ENCODE measurements at places on chromosomes 6 and 20. TPM values are rescaled to one million over a fixed set of nuclear protein-coding genes. Genes with fewer than 3 reads are reported as not detected.

- DNase-seq, result peak; percentile 9
Measured at GRCh38 chr6:44025226-44025625, 102.0 kb downstream of the MRPL14 start.

The DOP1A gene
- polyA plus RNA-seq, result 5.1 TPM

DNA sequence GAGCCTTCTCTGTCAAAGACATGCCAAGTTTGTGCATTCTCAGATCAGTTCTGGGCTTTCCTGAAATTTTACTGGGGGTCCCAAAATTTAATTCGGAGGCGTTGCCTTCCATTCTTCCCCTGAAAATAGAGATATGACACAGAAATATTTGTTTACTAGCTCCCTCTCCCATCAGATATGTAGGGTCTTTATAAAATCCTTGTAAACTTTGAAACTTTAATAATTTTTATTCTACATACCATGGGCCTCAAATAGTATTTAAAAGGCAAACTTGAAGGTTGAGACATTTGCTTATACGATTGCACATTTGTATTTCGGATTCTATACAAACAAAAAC is 54.6 kb downstream of the IL20RA start:
- DNase-seq, result no peak

- no peak for DNase-seq
Measured at GRCh38 chr6:148831064-148831463, 84.2 kb downstream of the UST start.

GRCh38 chr6:156852147-156852857 is 75.1 kb downstream of the ARID1B start:
- no peak for DNase-seq

DNA sequence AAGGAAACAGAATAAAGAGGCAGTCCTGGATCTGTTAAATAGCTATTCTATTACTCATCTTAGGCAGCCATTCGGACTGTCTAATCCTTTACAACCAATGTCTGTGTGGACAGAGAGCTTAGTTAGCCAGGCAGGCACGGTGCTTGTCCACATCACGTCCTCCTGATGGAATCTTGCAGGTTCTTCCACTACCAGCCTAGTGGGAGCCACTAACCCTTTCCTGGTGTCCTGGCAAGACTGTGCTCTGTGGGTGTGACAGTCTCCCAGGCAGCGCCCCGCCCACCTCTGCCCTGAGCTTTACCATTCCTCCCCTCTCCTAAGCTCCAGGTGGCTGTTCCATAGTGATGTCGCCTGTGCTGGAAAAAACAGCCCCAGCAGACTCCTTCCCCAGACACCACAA is 78.3 kb upstream of the CLDN20 start:
- peak; percentile 54 for DNase-seq

The TTK gene
- polyA plus RNA-seq, result 0.13 TPM

- peak; percentile 43 for DNase-seq
Measured at GRCh38 chr20:42041000-42041565, 422.9 kb upstream of the CHD6 start.

The PPP1R16B gene
- 11.5 TPM for polyA plus RNA-seq

Measured in kidney (tissue), 22 donors.